ENCODE measurements at places on chromosomes 4 and X. TPM values are rescaled to one million over a fixed set of nuclear protein-coding genes. Genes with fewer than 3 reads are reported as not detected.

The DDIT4L gene
- total RNA-seq, result 1.3 TPM

The HSFX3 gene
- total RNA-seq, result not detected

DNA sequence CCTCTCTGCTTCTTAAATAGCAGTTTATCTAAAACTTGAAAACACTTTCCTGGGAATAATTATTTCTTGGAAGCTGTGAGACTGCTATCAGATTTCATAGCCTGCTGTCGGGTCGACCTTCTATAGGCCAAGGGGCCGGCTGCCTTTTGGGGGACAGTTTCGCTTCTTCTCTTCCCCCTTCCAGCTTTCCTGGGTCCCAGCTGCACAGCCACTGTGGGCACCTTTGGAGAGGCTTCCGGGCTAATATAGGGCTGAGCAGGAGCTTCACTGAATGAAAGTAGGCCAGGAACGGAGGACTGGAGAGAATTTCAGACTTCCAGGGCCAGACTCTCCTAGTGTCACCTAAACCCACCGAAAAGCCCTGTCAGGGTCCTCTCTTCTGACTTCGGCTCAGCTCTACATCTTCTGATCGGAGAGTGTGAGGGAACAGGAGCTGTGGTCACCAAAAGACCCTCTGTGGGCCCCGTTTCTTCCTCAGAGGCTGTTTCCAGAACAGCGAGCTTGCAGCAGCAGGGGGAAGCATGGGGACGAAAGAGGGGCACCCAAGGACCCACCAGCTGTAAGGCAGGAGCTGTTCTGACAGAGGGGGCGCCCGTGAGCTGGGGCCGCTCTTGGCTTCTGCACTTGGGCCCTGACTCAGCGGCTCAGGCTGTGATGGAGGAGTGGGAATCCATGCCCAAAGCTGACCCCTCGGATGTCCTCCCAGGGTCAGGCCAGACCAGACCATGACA is 620.6 kb downstream of the BCOR start:
- DNase-seq, result no peak

- peak; percentile 28 for DNase-seq
Measured at GRCh38 chr4:1012034-1012739, 761 bp downstream of the FGFRL1 start.

DNA sequence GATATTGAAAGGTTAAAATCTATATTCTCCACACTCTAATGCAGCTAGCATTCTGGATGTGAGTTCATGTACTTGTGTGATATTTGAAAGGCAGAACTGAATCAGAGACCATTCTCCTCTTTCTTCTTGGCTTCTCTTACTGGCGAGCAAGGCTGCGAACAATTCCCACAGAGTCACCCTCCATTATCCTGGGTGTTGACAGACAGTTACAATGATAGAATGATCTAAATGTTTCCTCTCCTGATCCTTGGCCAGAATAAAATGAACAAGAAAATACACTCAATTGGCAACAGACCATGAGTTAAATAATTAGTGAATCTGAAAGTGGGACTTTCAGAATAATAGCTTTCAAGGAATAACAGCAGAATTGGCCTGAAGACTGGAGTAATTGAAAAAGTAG is 342.8 kb downstream of the RAPGEF2 start:
- no peak for DNase-seq

GRCh38 chr4:89111833-89112563 is 665 bp downstream of the TIGD2 start:
- DNase-seq, result no peak

The AR gene
- total RNA-seq, result 0.33 TPM

DNA sequence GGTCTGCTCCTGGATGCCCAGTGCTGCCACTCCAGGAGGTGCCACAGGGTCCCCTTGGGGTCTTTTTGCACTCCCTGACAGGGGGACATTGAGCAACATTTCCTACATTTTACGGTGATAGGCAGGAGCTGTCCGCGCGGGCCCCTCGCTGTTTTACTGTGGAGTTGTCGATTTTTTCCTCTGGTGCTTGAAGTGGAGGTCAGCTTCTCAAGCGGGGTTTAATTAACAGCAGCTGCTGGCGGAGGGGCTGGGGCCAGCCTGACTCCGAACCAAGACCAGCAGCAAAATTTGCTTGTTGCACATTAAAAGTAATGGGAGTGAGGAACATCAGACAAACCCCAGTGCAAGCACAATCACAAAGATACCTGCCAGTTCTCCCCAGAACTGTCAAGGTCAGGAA is 13.2 kb upstream of the SH3TC1 start:
- no peak for DNase-seq

All from activated CD4-positive, alpha-beta memory T cell treated with anti-CD3 and anti-CD28 coated beads, Interleukin-2, amount 10 ng/mL, durations not matched to agents 7 days and 5 days (primary cell).